ENCODE measurements at places on chromosomes 12 and 14. TPM values are rescaled to one million over a fixed set of nuclear protein-coding genes. Genes with fewer than 3 reads are reported as not detected.
A peak's percentile ranks its signal among the peaks of the same experiment; 100 is the strongest.

DNA sequence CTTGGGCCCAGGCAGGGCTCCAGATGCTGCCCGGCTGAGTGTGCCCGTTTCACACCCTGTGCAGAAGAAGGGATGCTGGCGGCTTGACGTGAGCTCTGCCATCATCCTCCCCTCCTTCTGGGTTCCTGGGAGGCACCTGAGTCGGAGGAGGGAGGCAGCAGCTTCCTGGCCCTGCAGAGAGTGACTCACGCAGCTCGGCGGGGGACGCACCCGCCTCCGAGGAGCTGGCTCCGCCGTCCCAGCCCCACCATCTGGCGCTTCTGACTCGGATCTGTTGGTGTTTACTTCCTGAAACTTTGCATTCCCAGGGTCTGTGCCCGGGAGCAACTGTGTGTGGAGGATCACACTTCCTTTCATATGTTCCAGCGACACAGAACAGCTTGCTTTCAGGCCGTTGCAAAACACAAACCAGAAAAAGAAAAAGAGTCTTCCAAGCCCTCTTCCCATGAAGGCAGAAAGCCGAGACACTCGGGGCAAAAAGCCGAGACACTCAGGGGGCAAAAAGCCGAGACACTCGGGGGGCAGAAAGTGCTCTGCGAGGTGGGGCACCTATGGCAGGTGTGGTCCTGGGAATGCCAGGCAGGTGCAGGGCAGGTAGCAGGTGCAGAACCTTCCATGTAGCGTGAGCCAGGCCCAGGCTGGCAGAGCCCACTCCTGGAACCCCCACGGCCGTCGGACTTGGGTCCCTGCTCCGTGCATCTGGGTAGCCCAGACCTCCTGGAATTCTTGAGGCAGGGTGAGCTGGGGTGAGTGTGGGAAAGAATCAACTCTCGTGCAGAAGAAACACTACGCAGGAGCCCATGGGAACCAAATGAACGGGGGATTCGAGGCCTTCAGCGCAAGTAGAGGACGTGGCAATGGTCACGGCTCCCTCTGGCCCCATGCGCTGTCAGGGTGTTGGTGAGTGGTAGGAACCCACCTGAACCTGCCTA is 27.6 kb upstream of the GALNT9 start:
- peak; percentile 80 for DNase-seq

DNA sequence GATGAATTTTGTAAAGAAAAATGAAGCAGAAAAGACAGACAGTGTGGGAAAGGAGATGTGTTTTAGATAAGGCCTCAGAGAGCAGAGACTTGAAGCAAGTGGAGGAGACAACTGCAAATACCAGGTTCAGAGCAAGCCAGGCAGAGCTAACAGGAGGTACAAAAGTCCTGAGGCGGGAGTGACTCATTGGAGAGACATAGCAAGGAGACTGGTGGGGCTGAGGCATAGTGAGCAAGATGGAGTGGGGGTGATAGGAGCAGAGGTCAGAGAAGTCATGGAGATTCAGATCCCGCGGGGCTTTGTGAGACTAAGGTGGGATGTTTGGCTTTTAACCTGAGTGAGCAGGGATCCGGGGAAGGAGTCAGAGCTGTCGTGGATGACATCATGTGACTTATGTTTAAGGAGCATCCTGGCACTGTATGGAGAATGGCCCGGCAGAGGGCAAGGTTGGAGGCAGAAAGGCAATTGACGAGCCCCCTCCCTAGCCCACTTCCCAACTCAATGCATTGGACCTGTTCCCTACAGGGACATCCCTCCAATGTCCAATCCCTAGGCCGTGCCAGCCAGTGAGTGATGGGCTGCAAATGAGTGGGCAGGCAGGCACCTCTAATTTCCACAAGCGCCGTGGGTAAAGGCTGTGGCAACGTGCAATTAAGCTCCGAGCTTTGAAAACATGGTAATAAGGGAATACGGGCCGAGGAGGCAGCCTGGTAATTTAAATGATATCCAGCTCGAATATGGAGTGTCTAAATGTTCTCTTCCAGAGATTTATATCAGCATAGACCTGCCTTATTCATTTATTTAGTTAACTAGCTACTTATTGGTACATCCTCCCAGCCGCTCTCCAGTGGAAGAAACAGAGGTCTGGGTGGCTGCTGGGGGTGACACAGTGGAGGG is 206.8 kb upstream of the LHX5 start:
- no peak for DNase-seq

DNA sequence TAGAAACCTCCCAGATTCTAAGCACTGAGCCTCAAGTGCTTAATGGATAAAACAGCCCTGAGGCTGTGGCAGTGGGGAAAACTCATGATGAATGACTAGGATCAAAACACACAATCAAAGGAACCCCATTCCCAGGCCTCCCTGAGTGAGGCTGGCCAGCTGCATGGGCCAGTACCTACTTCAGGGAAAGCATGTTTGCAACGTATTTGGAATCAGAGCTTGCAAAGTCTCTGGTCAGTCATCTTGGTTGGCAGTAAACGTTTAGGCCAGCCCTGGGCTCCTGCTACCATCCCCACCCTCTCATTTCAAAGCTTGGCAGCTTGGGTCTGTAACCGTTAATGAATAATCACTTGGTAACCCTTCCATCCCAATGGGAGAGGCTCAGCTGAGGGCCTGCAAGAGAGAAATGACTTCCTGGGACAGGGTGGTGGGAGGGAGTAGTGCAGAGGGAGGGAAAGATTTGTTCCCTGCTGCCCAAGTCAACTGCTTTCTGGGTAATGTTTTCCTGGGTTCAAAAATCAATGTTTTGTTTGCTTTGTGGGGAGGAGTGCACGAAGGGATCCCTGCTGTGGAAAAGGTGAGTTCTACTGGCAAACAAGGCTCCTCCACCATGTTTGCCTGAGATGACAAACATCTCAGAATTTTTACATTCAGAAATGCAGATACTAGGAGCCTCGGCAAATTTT is 2.0 kb upstream of the RNASE8 start:
- DNase-seq = no peak

GNG2 gene
- 7.0 TPM for total RNA-seq

CD163L1 gene
- 0.18 TPM for total RNA-seq

SLC35F4 gene
- total RNA-seq = not detected

DNA sequence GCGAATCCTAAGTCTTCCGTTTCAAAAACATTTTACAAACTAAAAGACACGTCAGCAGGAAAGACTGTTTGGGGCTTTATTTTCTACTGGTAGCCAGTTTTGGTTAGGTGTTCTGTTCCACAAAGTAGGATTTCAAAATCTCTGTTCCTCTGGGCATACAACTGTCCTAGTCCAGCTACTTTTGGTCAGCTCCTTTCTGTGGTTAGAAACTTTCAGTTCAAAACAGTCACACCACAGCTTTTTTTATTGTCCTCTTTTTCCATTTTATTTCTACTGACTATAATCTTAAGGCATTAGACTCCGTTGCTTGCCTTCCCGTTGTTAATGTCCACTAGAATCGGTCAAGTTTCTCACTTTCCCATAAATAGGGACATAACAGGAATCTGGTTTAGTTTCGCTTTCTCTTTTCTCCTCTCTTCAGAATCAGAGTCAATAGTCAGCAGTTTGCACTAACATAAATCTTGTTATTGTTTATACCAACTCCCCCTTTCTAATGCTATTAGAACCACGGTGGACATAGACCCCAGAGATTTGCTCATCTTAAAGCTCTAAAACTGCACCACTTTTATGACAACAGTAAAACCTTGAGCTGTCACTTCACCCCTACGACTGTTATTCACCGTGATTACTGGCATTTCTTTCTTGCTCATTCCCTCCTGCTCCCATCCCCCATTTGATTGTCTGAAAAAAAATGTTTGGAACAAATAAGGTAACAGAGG is 41.5 kb upstream of the NPAS3 start:
- DNase-seq = no peak

GRCh38 chr12:112924986-112925385 is 13.3 kb upstream of the OAS3 start:
- DNase-seq = no peak

GRCh38 chr12:18690653-18691052 is 47.2 kb downstream of the PLCZ1 start:
- no peak for DNase-seq

DNA sequence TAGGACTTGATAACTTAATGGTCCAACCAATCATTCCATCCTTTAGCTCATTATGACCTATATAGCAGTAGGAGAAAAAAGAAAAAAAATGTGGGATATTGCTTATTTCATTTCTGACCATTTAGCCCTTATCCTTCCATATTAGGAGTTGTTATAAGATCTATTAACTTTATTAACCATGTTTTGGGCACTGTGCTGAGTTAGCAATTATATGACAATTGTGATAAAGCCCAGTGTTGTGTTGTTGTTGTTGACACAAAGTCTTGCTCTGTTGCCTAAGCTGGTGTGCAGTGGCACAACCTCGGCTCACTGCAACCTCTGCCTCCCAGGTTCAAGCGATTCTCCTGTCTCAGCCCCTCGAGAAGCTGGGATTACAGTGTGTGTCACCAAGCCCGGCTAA is 569.7 kb upstream of the FOXG1 start:
- DNase-seq = no peak

PIANP gene
- total RNA-seq = 5.2 TPM

BCL2L14 gene
- total RNA-seq = 0.28 TPM

DNA sequence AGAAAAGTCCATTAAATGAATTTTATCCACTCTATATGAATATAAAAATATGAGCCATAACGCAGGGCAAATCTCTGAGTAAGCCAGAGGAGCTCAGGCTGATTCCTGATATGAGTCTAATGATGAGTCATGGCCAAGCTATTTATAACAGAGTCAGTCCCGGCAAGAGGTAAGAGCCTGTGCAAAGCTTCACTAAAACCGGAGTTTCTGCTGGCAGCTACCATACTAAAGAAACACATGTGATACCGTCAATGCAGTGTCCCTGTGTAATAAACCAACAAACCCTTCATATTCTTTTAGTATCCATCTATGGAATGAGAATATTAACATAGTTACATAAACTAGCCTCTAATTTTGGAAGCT is 319.4 kb downstream of the KCNC2 start:
- no peak for DNase-seq

GRCh38 chr12:96434107-96434506 is 33.9 kb upstream of the CDK17 start:
- no peak for DNase-seq

CCDC88C gene
- 52.4 TPM for total RNA-seq

- no peak for DNase-seq
Measured at GRCh38 chr12:52832451-52832850, 1.7 kb downstream of the KRT79 start.

- DNase-seq = peak; percentile 14
Measured at GRCh38 chr12:129101404-129101803, 248.1 kb downstream of the GLT1D1 start.

- DNase-seq = no peak
Measured at GRCh38 chr14:34266344-34266743, 195.7 kb downstream of the SPTSSA start.

DNA sequence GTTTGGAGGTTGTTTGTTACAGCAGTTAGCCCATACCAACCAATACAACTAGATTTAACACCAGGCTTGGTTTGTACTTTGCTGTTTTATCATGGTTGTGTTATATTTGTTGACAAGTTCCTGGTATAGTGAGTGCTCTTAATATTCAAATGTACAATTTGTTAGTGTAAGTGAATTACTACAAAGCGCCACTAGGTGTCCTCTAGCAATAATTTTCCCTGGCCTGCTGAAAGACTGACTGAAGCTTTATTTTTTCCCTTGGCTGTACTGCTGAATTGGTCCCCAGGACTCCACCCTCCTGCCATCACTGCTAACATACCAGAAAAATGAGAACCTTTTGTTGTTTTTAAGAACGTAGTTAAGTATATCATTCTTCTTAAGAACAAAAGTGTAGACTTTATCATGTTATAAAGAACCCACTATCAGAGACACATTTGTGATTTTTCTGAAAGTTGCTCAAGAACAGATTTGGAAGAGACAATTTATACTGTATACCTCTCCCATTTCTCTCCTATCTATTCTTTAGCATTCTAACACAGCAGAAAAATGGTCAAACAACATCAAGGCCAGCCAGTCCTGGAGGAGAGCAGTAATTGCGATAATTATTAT is 75.3 kb upstream of the FAR2 start:
- no peak for DNase-seq

DNA sequence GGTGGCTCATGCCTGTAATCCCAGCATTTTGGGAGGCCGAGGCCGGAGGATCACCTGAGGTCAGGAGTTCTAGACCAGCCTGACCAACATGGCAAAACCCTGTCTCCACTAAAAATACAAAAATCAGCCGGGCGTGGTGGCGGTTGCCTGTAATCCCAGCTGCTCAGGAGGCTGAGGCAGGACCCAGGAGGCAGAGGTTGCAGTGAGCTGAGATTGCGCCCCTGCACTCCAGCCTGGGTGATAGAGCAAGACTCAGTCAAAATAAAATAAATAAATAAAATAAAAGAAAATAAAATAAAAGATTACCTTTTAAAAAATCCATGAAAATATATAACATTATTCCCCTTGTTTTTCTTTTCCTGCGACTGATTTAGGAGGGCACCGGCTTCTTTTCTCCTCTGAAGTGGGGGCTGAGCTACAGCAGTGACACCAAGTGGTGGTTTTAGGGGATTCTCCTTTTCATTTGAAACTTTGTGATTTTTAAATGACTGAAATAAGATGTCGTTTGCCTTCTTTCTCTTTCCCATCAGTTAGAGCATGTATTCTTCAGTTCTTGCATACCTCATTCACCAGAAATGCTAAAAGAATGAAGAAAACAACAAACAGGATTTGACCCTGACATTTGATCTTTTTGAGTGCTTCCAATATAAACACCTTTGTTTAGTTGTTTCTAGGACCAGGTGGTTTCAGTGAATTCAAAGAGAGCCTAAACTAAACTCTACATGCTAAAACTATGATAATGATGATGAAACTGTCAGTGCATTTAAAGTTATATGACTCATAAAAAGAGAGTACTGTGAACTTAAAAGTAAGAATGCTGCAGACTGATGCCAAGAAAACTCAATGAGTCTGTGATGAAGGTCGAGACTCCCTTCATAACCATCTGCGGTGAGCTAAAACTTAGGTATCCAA is 22.6 kb upstream of the PKP2 start:
- DNase-seq = no peak

PMEL gene
- 71.0 TPM for total RNA-seq

NYNRIN gene
- total RNA-seq = 18.1 TPM

DNA sequence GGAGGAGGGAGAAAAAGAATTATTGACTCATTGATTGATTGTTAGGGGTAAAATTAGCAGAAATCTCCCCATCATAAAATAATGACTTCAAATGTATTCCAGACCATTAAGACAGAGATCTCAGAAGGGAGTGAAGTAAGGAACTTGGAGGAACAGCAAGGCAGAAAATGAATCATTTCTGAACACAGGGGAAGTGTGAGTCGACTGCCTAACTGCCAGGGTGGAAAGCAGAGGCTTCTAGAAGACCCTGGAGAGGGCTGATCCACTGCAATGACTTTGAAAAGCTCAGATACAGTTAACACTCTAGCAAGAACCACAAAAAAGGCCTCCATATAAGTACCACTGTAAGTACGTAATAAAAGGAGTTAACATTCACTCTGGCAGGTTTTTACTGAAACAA is 9.7 kb downstream of the GLTP start:
- no peak for DNase-seq

- DNase-seq = no peak
Measured at GRCh38 chr12:12439636-12440035, 82.8 kb downstream of the BORCS5 start.

KCNK13 gene
- 0.39 TPM for total RNA-seq

DNA sequence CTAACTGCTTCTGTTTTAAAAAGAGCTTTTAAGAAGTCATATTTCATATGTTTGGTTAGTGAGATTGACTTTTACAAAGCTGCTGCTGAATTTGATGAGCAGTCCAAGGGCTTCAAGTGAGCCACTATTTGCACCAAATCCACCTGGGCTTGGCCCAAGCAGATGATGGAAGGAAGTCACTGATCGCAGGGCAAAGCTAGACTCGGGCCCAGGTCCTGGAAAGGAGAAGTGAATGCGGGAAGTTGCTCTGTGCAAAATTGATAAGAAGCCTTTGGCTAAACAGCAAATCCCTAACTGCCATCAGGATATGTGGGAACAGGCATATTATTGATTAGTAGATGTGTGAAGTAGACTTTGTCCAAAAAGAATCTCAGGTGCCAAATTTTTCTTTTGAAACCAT is 30.5 kb downstream of the PLXNC1 start:
- no peak for DNase-seq

All from H9 (cell line).